ENCODE measurements at places on chromosomes 2 and 18.

DNA sequence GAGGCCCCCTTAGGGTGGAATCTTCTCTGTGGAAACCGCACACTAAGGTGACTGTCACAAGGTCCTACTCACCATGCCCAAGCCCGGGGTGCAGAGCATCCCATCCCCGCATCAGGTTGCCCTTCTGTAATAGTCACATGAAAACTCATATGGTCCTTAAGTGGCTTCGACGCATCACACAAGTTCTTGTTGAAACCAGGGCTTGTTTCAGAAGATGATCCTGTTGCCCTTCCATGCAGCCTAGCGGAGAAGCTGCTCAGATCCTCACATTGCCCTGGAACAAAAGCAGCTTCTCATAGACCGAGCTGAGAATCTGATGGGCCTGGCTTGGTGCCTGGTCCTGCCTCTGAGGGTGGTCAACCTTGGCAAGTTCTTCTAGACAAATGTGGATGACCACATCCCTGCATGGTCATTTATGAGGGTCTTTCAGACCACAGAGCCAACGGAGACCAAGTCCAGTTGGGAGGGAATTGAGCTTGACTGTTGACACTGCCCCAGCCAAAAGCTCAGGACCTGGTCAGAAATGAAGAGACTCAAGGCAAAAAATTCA is 54.1 kb downstream of the PDCL3 start:
- no peak for DNase-seq

- DNase-seq: no peak
Measured at GRCh38 chr2:3641841-3642421, 16.1 kb upstream of the ALLC start.

DNA sequence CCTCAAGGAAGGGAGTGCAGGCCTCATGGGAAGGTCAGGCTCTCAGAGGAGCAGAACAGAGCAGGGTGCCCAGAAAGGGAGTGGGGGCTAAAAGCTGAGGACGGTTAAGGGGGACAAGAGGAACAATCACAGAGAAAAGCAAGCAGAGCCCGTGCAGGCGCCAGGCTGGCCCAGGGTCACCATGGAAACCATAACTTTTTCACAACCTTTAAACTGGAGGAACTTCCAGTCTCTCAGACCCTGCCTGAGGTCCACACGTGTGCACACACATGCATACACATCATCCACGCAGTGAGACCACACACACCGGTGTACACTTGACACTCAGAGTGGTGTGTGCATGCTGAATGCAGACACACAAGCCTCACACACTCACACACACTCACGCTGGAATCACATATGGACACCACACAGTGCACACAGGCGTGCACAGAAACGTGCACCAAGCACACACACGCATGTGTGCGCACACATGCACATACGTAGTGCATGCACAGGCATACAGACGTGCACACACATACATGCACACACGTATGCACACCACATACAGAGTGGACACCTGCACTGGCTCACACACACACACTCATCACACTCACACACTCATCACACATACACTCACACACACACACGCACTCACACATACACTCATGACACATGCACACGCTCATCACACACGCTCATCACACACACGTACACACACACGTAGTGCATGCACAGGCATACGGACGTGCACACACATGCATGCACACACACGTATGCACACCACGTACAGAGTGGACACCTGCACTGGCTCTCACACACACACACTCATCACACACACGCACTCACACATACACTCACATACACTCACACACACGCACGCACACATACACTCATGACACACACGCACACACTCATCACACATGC is 37.2 kb upstream of the SNED1 start:
- no peak for DNase-seq

DNA sequence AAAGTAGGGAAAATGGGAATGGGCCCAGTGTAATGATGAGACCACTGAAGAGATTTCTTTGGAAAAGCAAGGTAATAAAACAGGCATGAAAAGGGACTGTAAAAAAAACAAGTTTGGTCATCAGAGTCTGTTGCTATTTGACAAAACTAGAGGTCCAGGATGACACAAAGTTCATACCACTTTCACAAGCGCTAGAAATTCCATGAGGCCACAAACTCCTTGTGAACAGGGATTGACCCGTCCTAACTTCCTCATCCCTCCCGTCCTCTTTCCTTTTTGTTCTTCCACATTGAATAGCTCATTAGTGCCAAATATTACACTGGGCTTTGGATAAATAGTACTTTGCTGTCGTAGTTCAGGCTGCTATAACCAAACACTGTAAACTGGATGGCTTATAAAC is 188.8 kb upstream of the EPC2 start:
- DNase-seq: no peak

DNA sequence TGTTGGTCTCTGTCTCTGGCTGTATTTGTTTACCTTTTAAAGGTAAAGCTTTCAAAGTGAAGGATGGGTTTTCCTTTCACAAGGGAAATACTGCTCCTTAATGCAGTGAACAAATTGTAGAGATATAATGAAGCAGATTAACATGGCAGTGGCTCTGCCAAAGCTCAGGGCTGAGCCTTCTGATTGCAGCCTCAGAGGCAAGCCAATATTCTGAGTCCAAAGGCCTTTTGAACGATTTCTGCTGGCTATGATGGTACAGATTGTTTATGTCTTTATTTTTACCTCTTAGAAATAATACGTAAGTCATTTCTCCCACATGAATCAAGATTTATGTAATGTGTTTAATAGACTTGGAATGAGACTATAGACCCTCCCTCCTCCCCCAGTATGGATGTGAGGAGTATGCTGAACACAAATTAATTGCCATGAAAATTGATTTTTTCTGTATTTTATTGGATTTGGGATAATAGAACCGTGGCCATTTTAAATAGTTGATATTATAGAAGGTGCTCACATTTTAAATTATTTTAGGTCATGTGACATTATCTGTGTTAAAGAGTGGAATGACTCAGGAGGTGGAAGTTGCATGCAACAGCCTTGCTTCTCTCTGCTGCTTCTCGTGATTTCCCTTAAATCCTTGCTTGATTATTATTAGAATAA is 772 bp downstream of the SCN2A start:
- DNase-seq: no peak

GRCh38 chr2:237739101-237739500 is 59.5 kb upstream of the RBM44 start:
- DNase-seq: no peak

DNA sequence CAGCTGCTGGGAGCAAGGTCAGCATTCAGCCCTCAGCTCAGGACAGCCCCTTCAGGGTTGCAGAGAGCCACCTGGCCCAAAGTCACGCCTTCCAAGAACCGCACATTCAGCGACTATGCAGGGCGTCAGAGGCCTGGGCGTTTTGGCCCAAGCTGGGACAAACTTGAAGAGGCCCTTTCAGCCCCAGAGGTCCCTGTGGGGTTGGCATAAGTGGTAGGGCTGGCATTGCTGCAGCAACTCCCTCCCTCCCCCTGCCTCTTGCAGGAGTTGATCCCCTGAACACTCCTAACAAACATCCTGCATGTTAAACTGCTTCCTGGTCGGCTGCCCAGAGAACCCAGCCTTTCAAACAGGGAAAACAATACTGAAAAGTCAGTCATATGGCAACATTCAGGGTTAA is 192.9 kb upstream of the SMAD2 start:
- DNase-seq: no peak

GRCh38 chr2:100045000-100045399 is 97.4 kb downstream of the AFF3 start:
- DNase-seq: no peak

GRCh38 chr18:47748847-47749599 is 181.4 kb downstream of the SMAD2 start:
- DNase-seq: peak; percentile 80

DNA sequence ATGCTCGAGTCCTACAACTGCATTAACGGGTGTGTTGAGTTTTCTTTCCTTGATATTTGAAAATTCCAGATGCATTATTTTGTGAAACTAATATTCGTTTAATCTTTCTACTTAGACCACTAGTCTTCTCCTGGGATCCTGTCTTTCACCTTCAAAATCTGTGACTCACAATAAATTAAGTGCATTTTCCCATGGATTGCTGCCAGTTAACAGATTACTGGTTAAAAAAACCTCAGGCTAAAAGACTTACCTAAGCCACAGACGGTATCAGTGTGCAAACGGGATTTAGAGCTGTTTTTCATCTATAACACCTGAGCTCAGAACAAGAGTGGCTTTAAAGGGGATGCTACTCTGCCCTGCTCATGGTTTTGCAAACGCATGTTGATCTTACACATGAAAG is 10.2 kb downstream of the FECH start:
- DNase-seq: no peak

DNA sequence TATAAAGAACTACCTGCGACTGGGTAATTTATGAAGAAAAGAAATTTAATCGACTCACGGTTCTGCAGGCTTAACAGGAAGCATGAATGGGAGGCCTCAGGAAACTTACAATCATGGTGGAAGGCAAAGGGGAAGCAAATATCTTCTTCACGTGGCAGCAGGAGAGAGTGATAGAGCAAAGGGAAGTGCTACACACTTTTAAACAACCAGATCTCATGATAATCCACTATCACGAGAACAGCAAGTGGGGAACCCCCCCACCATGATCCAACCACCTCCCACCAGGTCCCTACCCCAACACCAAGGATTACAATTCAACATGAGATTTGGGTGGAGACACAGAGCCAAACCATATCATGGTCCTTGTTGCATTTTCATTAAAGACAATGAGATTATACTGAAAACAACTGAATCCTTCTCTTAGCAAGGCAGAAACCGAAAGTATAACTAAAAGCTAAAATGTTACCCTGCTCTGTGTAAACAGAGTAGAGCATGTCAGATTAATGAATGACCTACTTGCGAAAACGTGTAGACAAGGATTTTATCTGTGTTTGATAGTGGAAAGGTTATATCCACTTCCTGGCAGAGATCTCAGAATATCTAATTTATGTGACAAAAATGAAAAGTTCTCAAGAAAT is 60.1 kb upstream of the RBBP8 start:
- no peak for DNase-seq

GRCh38 chr2:7452110-7452876 is 535.1 kb downstream of the RNF144A start:
- no peak for DNase-seq

GRCh38 chr2:69601179-69601612 is 42.3 kb downstream of the AAK1 start:
- DNase-seq: no peak

DNA sequence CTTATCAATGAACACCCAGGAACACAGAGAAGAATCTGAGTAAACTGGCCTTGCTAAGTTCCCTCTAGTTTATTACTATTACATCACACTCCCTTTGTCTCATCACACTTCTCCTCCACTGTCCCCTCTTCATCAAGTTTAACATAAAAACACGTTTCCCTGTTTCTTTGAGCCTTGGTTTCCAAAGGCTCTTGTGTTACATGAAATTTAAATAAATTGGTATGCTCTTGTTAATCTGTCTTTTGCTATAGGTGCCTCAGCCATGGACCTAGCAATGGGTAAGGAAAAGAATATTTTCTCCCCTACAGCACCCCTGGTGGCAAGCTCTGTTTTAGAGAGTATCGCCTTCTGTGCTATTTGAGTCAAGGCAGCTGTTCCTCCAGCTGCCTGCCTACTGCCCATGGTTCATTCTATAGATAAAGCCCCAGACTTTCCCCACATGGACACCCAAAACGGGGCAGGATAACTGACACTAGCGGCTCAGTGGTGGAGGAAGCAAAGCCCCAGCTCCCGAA is 31.8 kb downstream of the TGIF1 start:
- no peak for DNase-seq

- no peak for DNase-seq
Measured at GRCh38 chr2:160920061-160920460, 240.2 kb upstream of the TANK start.

- DNase-seq: no peak
Measured at GRCh38 chr2:23777826-23778225, 149.1 kb downstream of the ATAD2B start.

DNA sequence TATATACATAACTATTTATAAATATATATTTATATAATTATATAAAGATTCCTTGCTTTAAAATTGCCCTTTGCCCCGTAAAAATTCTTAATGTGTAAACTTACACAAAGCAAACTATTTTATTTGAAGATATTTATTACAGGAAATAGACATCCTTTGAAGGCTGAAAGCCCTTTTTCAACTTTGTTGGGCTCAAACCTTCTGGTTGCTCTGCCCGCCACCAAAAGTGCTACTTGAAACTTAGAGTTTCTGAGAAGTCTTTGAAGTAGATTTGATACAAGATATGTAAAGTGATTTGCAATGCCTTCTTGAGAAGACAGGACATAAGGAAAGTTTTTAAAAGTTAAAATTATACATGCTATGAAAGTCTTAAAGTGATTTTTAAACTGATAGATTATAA is 36.6 kb upstream of the METAP1D start:
- no peak for DNase-seq

DNA sequence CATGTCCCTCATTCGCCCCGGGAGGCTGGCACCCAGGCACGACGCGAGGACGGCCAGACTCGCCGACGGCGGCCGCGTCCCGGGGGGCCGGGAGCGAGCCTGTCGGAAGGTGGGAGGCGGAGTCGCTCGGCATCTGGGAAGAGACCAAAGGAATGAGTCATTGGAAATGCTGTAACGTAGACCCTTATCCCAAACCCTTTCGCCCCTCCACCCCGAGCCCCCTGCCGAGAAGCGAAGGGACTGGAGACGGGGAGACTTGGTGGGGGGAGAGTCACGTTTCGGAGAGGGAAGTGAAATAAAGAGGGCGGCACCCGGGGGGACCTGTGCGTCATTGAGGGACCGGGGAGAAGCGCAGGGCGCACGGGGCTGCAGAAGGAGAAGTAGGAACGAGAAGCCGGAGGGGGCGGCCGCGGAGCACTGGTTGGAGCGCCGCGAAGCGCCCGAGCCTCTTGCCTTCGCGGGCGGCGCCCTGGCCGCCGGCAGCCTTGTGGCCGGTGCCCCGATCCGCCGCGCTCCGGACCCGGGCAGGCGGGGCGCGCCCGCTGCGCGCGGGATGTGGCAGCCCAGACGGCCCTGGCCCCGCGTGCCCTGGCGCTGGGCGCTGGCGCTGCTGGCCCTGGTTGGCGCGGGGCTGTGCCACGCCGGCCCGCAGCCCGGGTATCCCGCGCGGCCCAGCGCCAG is at the start of gene EMILIN2:
Gene EMILIN2 (plus strand): TSS at position 371 of the 681 bp plus-strand sequence. CDS start 183 bp downstream, at position 554.
- peak; percentile 94 for DNase-seq

- DNase-seq: no peak
Measured at GRCh38 chr18:35506024-35506712, 8.4 kb upstream of the INO80C start.

GRCh38 chr2:40962026-40962425 is 510.1 kb upstream of the SLC8A1 start:
- DNase-seq: no peak

GRCh38 chr2:157897106-157897971 is 21.2 kb upstream of the ACVR1 start:
- DNase-seq: peak; percentile 38
